Stimulated activated CD4-positive, alpha-beta T cell treated with anti-CD3 and anti-CD28 coated beads, Interleukin-2, amount 100 ng/mL, for 24 hours (primary cell): ENCODE measurements at places on chromosomes 11 and 22.

GRCh38 chr22:38572065-38572464, 2.1 kb upstream of the DMC1 start:
- peak; percentile 44 for DNase-seq

GRCh38 chr11:5694642-5695041, 5.1 kb downstream of the TRIM22 start:
- DNase-seq = no peak

DNA sequence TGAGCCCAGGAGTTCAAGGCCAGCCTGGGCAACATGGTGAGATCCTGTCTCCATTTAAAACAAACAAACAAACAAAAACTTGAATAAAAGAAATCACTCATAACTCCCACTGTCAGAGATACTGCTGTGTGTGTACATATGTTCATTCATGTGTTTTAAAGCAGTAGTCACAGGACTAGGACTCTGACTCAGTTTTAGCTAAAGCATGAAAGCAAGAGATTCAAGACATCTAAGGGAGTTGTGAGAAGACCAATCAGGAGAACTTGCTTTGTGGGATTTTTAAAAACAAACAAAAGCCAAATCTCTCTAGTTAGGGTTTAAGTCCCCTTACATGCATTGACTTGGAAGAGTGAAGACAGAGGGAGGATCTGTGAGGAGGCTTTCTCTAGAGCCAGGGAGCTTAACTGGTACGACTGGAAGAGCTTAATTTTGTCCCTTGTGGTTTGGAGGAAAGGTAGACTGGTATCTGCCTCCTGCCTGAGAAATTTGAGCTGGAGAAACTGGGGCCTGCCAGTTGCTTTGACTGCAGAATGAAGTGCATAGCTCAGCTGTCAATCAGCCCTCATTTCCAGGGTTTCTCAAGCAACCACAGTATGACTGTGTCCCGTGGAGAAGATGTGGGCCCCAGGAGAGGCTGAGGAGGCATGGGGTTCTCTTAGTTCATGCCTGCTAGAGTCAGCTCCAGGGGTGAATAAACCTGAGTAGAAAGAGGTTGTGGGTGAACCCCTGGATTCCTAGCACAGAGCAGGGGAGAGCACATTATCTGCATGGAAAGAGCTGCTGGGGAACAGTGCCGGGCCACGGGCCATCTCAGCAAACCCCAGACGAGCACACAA, 30.6 kb downstream of the EXPH5 start:
- no peak for DNase-seq

GRCh38 chr22:39278040-39278439, 33.3 kb upstream of the PDGFB start:
- no peak for DNase-seq

DNA sequence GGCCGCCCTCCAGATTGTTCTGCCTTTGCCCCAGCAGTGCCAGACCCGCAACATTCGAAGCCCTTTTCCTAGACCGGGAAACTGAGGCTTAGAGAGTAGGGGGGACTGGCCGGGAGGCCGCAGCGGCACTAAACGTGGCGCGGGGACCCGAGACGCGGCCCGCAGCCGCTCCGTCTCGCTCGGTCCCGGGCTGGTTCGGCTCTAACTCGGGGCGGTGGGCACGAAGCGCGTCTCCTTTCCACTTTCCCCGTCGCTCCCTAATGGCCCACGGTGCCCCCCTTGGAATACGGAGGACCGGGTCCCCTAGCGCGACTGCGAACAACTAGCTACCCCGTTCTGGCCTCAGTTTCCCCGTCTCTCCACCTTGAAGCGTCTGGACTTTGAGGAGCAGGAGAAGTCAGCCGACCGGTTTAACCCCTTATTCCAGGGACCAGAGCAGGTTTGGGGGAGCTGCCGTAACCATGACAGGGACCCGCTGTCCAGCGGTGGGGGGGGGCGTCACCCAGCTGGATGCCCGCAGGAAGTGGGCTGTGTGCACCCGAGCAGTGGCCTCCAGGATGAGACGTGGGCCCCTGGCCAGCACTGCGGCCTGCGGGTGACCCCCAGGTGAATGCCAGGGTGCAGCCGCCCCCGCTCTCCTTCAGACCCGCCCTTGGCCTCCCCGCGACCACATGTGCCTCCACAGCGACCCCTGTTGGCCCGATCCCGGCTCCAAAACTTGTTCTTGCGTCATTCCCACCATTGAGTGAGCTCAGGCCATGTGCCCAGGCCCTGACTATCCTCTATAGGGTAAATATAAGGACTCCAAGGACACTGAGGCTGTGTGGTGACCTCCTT, 1.1 kb downstream of the CDC42EP1 start:
- peak; percentile 91 for DNase-seq

- no peak for DNase-seq
Observed at GRCh38 chr11:112715056-112715455, 246.2 kb upstream of the NCAM1 start.

GRCh38 chr11:7490054-7490453, 4.7 kb downstream of the OLFML1 start:
- no peak for DNase-seq

DNA sequence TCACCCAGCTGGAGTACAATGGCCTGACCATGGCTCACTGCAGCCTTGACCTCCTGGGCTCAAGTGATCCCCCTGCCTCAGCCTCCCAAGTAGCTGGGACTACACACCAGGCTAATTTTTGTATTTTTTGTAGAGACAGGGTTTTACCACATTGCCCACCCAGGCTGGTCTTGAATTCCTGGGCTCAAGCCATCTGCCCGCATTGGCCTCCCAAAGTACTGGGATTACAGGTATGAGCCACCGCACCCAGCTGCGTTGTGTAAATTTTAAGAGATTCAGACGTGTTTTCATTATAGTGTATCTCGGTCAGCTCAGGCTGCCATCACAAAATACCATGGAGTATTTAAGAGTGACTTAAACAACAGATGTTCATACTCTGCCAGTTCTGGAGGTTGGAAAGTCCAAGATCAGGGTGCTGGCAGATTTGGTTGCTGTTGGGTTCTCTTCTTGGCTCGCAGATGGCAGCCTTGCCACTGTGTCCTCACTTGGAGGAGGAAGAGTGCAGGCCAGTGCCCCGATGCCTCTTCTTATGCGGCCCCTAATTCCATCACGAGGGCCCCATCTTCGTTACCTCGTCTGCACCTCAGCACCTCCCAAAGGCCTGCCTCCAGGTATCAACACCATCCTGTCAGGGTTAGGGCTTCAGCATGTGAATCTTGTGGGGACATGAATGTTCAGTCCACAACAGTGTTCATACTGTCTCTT, 32.6 kb upstream of the PARVB start:
- DNase-seq = no peak

DNA sequence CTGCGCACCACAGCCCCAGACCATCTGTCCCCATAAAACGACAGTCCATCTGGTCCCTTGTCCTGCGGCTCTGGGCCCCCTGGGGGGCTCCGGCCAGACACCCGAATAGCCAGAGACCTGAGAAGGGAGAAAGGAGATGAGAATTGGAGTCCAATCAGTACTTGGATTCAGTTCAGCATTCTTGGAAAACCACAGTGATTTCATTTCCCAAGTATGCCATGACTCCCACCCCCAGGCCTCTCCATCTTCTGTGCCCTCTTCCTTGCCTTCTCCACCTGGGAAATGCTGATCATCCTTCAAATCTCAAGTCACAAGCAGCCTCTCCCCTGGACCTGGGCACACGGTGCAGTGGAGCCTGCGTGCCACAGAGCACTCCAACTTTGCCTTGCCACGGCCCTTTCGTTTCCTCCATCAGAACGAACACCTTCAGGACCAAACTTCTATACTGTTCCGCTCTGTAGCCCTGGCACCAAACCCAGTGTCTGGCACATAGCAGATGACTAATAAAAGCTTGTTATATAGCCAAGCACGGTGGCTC, 10.9 kb upstream of the MFNG start:
- no peak for DNase-seq

DNA sequence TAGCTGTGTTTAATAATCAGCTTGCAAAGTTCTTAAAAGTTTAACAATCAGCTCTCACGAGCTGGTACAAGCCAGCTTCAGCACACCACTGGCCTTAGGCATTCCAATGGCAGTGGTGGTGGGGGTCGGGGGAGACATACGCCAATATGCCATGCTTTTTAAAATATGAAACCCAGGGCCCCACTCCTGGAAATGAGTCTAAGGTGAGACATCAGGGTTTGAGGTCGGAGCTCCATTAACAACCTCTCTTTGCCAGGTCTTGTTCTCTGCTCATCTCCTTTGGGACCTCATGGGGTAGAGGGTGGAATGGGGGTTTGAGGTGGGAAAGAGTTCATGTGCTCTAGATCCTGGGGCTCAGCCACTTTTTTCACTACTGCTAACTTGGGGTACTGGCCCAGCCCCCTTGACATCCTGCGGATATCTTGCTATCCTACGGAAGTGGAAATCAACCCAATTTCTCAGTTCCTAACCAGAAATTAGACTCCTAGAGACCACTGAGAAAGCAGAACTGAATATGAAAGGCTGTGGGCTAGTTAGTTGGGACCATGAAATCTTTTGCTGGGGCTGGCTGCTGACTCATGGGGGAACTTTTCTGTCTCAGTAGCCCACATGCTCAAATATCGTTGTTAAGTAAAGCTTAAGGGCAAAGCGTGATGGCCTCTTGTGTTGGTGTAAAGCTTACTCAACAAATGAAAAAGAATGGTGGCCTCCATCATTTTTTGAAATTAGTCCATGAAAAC, 90.1 kb downstream of the PDHX start:
- DNase-seq = peak; percentile 51

GRCh38 chr11:73650400-73650799, 4.0 kb downstream of the PLEKHB1 start:
- DNase-seq = no peak

DNA sequence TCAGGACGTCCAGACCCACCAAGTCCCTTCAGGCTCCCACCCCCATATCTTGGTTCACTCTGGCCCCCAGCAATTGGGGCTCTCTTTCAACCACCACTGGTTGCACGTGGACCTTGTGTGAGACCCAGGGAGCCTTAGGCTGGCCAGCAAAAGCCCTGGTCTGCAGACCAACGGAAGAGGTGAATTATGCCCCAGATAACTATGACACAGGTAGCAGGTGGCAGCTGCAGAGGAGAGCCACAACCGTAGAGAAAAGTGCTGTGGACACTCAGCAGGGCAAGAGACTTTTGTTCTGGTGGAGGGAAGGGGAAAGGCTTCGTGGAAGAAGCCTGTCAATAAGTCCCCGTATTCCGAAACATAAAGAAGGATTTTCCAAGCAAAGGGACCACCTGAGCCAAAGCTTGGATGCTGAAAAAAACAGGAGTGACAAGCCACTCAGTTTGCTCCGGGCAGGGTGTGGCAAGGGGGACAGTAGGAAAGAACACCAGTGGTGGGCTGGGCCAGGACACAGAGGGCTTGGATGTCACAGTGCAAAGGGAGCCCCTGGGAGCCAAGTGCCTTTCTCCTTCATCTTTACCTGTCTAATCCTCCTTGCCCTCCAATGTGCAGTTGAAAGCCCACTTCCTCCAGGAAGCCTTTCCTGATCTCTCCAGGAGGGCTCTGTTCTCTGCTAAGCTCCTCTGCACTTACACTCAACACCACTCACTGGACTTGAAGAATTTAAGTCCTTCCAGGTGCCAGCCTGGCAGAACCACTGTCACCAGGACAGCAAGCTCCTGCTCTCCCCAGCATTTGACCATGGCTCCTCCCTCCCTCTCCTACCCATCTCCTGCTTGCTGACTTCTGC, 264.7 kb downstream of the BUD13 start:
- DNase-seq = no peak

DNA sequence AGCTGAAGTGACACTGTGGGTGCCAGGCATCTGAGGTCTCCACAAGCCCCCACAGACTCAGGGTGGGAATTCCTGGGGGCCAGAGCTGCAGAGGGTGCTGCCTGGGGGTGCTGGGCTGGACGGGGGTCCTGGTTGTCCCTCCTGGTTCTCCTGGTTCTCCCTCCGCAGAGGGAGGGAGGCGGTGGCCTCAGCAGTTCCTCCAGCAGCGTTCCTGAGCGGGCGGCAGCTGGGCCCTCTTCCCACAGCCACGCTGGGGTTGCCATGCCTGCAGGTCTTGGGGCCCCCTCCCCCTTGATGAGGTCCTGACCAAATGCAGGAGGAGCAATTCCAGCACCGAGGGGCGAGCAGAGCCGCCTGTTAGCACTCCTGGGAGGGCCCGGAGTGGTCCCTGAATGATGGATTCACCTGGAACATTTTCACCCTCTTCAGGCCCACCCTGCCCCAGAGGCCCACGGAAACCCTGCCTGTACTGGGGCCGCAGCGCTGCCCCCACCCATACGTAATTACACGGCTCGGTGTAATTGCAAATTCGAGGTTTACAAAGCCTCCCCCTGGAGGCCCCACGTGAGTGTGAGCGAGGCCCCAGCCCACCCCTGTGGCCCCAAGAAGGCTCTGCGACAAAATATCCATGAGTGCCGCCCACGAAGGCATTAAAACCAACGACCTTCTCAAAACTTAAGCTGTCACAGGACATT, 635 bp downstream of the C11orf21 start:
- DNase-seq = peak; percentile 32

DNA sequence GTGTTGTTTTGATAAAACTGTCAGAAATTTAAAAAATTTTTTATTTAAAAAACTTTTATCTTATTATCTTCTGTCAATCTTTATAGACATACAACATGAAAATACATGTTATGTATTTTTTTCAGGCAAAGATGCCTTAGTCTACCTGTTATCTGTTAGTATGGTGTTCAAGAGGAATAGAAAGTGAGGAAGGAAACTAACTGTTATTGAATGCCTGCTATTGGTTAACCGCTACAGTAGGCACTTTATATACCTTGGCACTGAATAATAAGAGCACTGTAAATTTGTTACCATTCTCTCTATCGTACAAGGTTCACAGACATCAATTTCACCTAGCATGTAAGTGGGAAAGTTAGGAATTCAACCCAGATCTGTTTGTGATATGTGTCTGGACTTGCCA, 272.1 kb upstream of the CCDC90B start:
- DNase-seq = no peak

DNA sequence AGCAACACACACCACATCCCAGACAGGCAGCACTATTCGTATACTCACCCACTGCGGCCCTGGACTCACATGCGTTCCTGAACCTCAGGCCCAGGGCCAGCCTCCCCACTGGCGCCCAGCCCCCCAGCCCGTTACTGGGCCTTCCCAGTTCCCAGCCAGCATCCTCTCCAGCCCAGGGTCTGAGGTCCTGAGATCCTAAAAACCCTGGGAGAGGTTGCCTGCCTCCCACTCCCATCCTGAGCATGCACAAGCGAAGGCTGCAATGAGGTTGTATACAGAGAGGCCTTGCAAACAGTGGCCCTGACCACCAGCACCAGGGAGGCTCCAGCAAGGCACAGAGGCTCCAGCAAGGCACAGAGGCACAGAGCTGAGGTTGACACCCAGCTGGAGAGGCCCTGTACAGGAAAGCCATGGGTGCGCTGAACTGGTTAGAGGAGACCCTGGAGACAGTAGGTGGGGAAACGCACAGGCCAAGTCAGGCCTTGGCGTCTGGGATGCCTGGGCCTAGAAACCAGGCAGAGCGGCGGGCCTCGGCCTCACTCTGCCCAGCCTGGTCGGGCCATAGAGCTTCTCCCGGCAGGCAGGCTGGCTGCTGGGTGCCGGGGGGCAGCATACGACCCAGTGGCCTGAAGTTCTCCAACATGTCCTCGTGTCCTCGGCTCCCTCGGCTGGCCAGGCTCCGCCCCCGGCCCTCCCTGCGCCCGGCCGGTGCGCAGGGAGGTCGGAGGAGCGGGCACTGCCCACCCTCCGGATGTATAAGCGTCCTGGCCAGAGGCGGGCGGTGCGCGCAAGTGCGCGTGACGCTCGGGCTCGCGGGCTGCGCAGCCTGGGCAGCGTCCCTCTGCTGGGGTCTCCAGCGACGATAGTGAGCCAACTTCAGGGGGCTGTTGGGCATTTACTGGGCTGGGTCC, 2.3 kb upstream of the TBX1 start:
- DNase-seq = no peak
